ENCODE measurements at places on chromosomes 1 and 21. TPM values are rescaled to one million over a fixed set of nuclear protein-coding genes. Genes with fewer than 3 reads are reported as not detected.

Gene GOLT1A
- not detected for polyA plus RNA-seq

Gene ACP6
- polyA plus RNA-seq, result 7.1 TPM

Gene GJA5
- polyA plus RNA-seq, result 16.6 TPM

Gene ARTN
- polyA plus RNA-seq, result 1.1 TPM

Gene ASCL5
- polyA plus RNA-seq, result 0.70 TPM

Gene LCE1E
- not detected for polyA plus RNA-seq

Gene OR4F16
- not detected for polyA plus RNA-seq

Gene CDCP2
- not detected for polyA plus RNA-seq

DNA sequence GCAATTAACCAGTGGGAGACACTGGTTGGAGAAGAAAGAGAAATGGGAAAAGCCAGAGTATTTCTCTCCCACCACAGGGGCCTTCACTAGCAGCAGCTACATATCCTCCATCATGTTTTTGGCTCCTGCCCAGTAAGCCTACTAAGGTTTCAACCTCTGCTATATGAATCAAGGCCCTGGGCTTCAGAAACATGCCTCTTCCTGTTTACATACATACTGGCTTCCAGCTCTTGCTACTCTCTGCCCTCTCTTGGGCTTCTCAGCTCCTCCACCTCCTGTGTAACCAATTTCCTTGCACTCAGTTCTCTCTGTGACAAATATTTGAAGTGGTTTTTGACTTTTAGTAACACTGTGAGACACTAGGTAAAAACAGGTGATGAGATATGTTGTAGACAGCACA lies 80.8 kb downstream of the LRRC7 start:
- peak; percentile 11 for DNase-seq

DNA sequence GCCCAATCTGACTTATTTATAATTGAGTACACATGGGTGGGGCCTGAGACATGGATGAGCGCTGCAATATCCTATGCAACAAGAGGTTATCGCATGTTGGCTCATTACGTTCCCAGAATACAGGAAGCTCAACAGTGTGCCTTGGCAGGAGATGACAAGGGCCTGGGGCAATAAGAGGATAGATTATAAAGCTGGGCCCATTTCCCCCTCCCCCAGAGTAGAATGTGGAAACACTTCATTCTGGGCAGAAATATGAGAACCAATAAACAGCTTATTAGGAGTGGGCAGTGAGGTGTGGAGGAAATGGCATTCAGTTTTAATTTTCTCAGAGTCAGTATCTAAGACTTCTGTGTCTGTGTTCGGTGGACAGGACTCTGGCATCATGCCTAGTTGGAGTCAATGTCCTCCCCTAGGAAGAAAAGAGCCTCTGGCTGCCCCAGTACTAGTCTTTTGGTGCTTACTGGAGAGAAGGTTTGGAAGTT lies 92.8 kb downstream of the PIK3R3 start:
- DNase-seq, result no peak

- DNase-seq, result no peak
Measured at GRCh38 chr1:46489169-46489637, 433 bp upstream of the DMBX1 start.

GRCh38 chr1:54742282-54742681 lies 22.0 kb downstream of the PARS2 start:
- peak; percentile 22 for DNase-seq

DNA sequence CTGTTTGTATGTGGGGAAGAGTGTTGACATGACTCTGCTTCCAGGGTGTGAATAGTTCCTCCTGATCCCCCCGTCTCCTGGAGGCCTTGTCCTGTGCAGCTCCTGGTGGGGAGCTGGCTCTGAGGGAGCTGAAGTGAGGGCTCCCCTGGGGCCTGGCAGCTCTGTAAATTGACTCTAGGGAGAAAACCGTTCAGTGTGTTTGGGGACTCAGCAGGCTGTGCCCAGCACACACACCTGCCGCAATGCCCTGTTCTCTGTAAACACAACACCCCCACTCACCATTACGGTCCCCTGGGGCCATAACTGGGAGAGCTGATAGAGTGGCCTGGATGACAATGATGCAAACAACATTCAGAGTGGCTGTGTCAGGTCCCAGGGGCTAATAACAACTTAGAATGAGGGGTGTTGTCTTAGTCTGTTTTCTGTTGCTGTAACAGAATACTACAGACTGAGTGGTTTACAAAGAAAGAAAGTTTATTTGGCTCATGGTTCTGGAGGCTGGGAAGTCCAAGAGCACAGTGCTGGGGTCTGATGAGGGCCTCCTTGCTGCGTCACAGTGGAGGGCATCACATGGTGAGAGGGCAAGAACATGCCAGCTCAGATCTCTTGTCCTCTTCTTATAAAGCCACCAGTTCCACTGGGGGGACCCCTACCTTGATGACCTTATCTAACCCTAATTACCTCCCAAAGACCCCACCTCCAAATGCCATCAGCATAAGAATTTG lies 15.3 kb downstream of the ADORA1 start:
- no peak for DNase-seq

DNA sequence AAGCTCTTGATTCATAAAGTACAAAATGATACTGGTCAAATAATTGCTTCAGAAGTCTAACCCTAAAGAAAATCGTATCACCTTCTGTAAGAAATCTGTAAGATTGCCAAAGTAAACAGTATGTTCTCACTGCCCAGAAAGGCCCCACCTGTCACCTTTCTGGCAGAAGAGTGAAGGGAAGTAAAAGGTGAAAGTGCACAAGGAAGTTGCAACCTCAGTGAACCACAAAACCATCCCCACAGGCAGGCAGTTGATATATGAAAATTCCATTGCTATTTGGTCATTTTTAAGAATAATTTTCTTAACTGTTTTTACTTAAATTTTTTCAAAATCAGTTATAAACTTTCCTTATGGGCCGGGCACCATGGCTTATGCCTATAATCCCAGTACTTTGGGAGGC lies 48.5 kb upstream of the FBXO28 start:
- no peak for DNase-seq

DNA sequence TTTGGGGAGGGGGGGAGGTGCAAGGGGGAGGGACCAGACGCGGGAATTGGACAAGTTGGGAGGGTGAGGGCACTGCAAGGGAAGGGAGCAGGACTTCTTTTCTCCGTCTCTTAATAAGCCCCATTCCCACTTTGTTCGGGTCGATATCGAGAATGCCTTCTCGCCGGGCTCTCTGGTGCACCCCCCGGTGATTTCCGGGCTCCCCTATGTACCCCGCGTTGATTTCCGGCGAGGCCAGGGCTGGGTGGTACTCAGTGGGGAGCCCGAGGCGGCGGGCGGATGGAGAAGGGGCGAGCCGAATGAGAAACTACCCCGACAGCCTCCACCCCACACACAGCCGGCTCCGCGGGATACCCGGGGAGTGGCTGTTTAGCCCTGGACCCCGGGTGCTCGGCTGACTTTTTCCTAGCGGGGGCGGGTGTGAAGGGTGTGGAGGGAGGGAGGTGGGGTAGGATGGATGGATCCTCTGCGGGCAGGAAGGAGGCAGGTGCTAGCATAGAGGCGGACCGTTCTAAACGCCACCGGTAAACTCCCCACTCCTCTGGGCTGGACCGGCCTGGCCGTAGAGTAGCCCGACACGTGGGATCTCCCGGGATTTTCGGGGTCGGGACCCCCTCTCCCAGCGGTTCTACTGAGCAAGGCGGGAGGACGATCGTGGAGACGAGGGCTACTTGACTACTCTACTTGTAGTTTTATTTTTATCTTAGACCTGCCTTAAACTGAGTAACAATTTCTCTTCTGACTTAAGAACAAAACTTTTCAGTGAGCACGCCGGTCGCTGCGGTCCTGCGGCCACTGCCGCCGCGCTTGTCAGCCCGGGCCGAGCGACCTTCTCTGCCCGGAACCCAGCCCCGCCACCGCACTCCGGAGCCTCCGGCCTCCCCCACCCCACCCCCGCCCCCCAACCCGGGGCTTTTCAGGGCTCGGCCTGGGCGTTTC lies 1.0 kb downstream of the RNF220 start:
- DNase-seq, result no peak

DNA sequence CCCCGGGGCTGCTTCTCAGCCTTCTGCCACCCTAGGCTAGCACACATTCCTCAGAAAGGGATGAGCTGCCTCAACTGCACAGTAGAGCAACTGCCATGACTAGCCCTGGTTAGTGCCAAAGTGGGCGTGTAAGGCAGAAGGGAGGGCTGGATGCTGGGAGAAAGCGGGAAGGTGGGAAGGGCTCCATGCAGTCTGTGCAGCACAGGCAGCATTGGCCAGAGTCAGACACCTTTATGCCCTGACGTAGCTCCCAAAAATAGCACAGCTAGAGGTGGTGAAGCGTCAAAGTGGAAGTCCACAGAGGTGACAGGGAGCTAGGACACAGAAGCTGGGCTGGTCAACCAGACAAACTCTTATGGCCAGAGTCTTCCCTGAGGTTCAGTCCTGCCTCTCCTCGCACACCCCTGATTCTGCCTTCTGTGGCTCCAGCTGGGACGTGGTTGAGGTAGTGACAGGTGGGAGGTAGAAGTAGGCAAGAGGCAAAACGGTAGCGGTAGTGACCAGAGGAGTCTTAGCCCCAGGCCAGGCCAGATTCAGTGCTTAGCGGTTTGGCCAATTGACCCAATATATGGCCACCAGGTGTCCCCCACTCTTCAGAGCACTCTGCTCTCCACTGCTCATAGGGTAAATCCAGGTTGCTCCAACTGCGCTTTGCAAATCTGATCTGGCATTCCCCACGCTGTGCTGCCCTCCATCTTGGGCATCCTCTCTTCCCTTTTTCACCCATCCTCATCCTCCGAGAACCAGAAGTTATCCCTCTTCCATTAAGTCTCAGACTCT lies 45.6 kb downstream of the DDX20 start:
- DNase-seq, result no peak

- no peak for DNase-seq
Measured at GRCh38 chr1:204600968-204601367, 84.6 kb downstream of the LRRN2 start.

DNA sequence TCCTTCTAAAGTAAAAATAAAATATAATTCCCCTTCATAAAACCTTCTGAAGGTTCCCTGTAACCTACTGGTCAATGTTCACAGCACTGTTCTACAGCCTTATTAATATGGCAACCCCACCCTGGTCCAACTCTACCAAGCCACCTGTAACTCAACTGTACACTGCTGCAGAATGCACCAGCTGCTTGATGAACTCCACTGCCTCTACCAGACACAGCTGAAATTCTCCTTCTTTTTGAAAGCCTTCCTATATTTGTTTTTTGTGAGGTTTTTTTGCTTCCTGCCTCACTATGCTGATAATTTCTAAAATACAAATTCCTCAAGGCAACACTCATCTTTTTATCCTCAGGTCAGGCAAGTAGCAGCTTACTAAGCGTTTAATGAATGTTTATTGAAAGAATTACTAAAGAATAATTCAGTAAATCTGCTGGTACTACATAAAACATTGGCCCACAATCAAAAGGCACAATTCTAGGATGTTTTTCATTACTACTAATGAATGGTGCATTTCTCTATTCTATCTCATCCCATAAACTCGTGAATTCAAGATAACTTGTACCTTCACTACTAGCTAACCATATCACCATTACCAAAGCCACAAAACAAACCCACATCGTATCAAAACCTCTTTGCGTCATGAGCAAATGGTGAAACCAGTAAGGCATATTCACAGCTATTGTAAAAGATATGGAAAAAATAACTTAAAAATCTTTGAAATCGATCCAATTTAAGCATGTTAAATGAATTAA lies 2.4 kb downstream of the SSX2IP start:
- DNase-seq, result no peak

DNA sequence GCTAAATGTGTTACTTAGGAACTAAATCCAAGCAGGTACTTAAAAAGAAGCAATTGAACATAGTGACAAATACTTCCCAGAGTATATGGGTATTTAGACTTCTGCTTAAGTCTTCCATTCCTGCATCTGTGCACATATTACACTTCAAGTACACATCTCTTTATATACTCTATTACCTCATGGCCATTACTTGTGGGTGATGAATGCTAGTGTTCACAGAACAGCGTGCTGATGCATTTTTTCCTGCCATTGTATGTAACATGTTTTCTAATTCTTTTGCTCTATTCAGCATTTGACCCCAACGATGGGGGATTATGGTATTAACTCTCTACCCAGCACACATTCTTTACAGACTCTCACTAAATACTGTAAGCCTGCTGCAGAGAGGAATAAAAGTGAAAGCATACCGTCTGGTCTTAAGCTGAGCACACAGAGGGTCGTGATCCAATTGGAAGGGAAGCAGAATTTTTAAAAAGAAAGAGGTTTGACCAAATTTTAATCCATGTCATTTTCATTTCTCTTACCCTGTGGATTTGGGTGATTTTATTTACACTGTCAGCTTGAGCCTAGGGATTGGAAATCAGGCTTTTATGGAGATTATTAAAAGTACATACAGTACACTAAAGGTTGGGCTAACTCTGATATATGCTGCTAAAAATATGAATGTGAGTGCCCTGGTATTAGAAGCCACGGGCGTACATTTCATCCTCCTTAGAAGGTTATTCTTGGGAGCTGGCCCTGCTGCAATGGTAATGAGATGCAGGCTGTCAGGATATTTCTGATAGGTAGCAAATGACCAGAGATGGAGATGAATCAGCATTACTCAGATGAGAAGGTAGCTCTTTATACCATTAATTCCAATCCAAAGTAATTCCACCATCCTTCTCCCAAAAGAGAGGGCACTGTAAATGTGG lies 95.5 kb upstream of the PROX1 start:
- DNase-seq, result no peak

- DNase-seq, result no peak
Measured at GRCh38 chr1:1678581-1679380, 13.8 kb downstream of the SLC35E2B start.

DNA sequence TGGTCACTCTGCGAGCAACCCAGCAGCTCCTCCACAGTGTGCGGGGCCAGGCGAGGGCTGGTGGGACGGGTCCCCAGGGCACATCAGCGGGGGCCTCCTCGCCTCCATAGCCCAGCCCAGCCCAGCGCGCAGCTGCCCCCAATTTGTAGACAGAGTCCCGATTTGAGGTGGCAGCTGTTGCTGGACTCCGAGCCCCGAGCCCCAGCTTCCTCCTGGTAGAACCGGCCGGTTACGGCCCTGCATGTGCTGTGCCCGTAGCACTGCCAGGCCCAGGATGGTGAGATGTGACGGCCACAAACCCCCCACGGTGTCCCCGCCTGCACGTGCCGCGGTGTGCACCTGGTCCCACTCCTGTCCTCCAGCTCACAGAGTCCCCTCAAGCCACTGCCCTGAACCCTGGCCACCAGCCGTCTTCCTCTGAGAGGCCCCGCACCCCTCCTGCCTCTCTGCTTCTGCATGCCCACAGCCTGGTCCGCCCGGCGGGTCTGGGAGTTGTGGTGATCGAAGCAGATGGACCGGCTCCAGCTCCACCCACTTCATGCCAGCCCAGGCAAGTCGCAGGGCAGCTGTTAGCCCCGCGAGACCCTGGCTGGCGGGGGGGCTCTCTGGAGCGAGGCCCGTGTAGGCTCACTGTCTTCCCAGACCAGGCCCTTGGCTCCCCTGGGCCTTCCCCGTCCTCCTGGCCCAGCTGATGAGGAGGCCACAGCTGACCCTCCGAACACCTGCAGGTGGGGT lies 55.5 kb downstream of the MORN1 start:
- DNase-seq, result no peak

GRCh38 chr1:12629511-12629956 lies 11.5 kb upstream of the DHRS3 start:
- DNase-seq, result no peak

DNA sequence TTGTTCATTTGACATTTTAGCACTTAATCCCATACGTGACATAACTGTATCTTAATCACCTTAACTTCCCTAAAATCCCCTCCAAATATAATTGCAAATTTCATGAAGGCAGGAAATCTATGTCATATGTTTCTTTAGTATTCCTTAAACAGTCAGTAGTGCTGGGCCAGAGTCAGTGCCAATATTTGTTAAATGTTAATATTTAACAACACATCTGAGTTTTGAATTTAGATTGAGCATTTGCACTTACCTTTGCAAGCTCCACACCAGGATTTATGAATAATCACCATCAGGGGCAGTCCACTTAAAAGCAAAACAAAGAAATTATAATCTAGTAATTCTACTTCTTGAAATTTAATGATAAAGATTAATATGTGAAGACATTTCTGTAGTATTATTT lies 5.3 kb downstream of the KTI12 start:
- DNase-seq, result no peak

Measured in hindlimb muscle (tissue), 1 donor.